ENCODE measurements at places on chromosomes 11 and 22.

GRCh38 chr11:119134389-119134978 is 13.1 kb downstream of the HINFP start:
- DNase-seq = no peak

GRCh38 chr11:82718307-82718706 is 15.4 kb downstream of the FAM181B start:
- DNase-seq = peak; percentile 69

DNA sequence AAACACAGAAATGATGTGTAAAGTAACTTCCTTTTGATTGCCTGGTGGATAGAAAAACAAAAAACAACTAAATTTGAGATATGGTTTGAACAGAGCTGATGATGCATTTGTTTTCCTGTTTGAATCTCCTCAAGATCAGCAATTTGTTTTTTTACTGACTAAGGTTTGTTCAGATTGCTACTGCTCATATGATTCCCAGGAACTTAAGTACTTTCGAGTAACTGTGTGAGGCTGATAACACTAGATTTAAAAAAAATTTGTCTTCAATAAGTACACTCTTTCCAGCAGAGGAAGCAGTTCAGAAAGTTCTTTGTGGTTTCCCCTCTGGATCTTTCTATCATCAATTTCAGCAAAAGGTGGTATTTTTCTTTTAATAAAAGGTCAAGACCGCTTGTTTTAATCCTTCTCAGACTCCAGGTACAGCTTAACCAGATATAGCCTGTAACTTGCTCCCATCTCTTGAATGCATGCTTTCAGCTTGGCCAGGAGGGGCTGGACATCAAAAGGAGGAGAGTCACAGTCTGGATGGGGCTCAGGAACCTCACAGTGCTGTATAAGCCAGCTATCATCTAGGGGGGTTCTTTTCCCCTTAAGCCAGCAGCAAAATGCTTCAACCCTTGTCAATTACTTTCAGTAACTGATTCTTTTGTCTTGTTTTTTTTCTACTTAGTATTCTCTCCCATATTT is 12.3 kb upstream of the MS4A6E start:
- no peak for DNase-seq

DNA sequence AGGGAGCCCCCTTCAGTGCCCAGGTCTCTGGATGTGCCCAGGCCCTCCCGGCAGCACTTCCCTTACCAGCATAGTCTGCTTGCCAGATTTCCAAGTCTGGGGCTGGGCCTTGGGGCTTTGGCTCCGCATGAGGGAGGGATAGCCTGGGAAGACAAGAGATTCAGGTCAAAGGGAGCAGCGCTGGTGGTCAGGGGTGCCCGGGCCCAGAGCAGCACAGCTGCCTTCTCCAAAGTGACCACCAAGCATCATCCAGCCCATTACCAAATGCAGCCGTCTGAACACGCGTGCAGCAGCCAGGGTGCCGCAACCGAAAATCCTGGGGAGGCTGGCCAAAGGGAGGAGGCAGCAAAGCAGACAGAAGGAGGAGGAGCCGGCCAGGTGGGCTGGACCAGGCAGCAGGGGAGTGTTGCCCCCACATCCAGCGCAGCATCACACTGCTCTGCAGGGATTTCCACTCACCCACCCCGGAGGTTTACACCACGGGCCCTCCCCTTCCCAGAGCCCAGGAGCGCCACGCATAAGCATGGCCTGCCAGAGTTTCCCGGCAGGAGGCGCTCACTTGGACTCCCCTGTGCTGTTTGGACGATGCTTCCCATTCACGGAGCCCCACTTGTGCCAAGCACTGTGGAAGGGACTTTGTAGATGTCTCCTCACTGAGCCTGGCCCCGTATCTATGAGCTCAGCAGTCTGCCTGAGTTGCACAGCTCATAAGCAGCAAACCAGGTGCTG is 22.5 kb downstream of the TRIM29 start:
- no peak for DNase-seq

DNA sequence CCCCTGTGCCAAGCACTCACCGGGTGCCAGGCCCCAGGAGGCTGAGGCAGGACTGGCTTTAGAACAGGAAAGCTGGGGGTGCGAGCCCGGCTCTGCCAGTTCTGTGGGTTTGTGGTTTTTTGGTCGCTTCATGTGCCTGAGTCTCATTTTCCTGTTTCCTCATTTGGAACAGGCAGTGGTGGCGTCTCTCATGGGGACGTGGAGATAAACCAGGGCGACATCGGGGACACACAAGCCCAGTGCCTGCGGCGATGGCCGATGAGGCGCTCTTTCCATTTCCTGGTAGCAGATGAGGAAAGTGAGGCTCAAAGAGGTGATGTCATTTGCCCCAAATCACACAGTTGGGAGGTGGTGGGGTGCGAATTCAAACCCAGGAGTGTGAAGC is 20.8 kb upstream of the CHKA start:
- no peak for DNase-seq

GRCh38 chr11:76686261-76687079 is 15.9 kb upstream of the LRRC32 start:
- DNase-seq = no peak

- no peak for DNase-seq
Observed at GRCh38 chr22:49772692-49773091, 55.0 kb downstream of the BRD1 start.

- no peak for DNase-seq
Observed at GRCh38 chr11:111612224-111612623, 10.0 kb downstream of the SIK2 start.

DNA sequence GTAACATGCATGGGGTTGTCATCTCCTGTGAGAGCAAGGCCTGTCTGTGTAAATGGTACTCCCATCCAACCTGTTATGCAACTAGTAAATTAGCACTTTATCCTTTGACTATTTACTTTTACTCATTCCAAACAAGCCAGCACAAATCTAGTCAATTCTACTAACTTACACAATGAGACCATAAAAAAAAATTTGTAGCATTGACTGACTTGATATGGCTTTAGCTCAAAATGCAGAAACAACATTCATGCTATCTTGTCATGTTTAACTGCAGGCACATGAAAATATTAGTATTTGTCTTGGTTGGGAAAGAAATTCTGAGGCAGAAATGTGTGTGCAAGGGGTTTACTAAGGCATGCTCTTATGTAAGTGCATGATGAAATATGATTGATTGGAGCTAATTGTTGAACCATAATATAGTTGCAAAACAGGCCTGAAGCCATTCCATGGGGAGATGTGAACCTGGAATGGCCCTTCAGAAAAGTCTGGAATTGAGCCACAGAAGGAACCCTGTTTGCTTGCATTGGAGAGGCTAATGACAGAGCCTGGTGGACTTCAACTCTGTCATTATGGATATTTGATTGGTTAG is 2.5 kb downstream of the SLC22A25 start:
- no peak for DNase-seq

GRCh38 chr11:66835768-66836405 is 7.4 kb upstream of the RCE1 start:
- peak; percentile 38 for DNase-seq

- DNase-seq = no peak
Observed at GRCh38 chr11:8811571-8811970, 99.4 kb upstream of the AKIP1 start.

GRCh38 chr11:66883016-66883965 is 26.4 kb downstream of the LRFN4 start:
- peak; percentile 80 for DNase-seq

DNA sequence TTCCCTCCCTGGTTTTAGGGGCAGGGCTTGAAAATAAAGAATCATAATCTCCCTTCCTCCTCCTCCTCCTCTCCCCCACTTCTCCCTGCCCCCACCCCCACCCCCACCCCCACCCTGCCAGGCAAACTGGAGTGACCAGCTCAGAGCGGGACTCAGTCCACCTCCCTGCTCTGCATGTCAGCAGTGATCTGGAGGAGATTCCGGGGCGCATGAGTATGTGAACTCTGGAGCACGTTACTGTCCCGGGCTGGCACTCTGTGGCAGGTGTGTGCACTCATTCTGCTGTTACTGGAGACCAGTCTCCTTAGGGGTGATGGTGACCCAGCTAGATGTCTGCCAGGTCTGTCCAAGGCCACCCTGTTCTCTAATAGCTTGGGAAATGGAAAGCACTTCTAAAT is 33.9 kb downstream of the MARK2 start:
- DNase-seq = no peak

- DNase-seq = no peak
Observed at GRCh38 chr11:119523539-119524157, 100.7 kb upstream of the THY1 start.
